ENCODE measurements at places on chromosomes 7 and 10.

DNA sequence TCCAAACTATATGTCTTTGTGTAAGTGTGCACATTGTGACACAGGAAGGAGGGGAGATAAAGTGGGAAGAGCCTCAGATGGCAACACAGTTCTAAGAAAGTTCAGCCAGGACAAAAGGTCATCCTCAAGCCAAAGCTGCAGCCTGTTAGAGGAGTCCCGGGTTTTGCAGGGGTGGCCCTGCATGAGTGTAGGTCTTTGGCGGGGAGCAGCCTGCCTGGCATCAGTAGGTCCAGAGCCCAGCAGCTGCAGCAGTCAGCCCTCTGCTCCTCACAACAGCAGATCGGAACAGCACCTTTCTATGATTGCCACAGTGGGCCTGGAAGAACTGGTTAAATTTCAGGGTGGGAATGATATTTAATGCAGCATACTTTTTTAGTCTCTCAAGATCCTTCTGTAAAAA lies 13.5 kb upstream of the VDAC2 start:
- no peak for DNase-seq

DNA sequence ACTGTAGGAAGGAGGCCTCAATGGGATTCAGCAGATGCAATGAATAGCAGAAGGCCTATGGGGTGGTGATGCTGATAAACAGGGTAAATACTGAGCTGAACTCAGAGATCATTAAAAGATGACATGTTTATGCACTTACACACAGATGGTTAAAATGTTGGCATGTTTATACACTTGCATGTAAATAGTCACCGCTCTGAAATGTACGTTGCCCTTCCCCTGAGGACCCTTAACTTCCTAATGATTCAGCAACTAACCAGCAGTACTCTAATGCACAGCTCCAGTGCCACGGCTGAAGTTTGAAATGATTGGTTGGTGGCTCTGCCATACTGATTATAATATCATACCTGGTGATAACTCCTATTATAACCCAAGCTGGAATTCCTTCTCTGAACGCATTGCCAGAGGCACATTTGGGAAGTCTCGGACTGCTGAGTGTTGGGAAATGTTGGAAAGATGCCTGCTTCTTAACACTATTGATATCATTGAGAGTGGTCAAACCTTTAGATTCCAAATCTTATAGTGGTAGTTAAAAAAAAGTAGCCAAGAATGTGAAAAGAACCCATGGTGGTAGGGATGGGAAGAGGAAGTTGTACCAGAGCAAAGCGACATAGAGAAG lies 3.7 kb upstream of the CAV1 start:
- DNase-seq, result no peak

- DNase-seq, result no peak
These were observed 109.3 kb upstream of the ARID5B start for GRCh38 chr10:61792097-61792716.

- no peak for DNase-seq
These were observed 209.1 kb upstream of the VWC2 start for GRCh38 chr7:49564379-49564714.

DNA sequence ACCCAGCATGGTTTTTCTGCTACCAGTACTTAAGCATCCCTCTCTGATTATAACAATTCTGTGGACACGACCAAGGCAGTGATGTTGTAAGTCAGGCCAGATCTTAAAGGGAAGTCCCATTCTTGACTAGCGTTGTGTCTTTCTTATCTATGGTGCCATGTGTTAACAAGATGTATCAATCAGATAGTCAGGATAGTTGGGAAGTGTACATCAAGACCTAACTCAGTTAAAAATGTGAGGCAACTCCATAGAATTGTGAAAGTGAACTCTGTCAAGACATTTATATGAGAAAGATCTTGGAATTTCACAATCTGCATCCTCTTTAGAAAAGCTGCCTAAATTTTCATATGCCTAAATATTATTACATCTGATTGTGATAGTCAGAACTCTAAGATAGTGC lies 341.7 kb upstream of the SEMA3D start:
- DNase-seq, result no peak

DNA sequence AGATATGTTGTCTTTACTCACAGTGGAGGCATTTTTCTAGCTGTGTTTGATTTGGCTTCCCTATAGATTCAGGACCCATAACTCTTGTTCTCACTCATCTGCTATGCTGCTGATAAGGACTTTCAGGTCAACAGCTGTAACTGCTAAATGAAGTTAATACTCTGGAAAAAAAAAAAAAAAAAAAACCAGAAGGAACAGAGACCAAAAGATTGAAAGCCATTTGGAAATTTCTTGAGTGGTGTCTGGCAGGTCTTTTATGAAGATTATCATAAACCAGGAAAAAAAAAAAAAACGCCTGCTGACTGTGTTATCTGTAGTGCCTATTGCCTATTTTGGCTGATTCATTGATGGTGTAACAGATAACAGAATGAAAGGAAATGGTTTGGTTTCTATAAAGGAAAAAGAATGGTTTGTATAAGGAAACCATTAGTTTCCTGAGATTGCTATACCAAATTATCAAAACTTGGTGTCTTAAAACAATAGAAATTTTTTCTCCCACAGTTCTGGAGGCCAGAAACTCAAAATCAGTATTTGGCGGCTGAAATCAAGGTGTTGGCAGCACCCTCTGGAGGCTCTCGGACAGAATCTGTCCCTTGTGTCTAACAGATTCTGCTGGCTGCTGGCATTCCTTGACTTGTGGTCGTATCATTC lies 60.5 kb upstream of the BET1 start:
- DNase-seq, result no peak

DNA sequence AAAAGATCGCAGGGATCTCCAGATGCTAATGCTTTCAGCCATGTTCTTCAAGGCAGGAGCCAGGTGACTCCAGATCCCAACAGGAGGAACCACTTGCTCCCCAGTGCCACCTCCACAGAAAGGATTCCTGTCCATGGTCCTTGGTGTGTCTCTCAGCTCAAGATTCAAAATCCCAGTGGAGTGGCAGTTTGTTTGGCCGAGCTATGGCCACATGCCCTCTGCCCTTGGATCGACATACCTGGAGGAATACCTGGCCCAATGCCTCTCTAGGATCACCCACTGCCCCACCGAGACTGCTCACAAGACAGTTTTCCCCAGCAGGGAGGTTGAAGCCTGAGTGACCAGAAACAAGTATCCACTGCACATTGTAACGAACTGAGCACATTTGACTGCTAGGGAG lies 3.9 kb upstream of the GPRIN2 start:
- DNase-seq, result no peak

DNA sequence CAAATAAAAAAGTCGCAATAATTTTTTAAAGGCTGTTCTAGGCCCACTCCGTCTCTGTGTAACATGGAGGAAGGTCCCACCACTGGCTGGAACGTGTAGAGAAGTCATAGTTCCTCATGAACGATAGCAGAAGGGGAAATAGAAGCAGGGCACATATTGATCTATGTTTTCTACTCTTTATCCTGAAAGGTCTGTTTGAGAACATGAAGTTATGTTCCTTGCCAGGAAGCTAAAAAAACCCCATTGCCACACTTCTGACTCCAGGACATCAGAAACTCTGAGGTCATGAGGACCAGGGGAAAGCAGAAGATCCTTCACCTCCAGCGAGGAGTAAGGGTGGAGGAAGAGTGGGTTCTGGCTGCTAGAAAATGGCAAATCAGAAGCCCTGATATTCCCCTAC lies 10.8 kb downstream of the ANKRD22 start:
- no peak for DNase-seq

DNA sequence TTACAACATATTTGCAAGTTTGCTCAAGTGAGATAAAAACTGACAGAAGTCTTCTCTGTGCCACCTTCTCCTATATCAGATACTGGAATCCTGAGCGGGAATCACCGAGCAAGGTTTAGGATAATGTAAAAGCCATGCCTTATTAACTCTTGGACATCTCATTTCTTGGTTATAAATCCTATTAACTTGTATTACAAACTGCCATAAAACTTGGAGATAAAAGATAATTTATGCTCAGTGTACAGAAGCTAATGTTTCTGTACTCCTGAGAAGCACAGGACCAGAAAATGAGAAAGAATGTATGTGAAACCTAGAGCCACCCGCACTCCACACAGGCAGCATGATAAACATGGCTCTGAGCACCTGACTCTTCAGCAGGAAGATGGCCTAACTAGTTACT lies 181.2 kb upstream of the NOBOX start:
- no peak for DNase-seq

DNA sequence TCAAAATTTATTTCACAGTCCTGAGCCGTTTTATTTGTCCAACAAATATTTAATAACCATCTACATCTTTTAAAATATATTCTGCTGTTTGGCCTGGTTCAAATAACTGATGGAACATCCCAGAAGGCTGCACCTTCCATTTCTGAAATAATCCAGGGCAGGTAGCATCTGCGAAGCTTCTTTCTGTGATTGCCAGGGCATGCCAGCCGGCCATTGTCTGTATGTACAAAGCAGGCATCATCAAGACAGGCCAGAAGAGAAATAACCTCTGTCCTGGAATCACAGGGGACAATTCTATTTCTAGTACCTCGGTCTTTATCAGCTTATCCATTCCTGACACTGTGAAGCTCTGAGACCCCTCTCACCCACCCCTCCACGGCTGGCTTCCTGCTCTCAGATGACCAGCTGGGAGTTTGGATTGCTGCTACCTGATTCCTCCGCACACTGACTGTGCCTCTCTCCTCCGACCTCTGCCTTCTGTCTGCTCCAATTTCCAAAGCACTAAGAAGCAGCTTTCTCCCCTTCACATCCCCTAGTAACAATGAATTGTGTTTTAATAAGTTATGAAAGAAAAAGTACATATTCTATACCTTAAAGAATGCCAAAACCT lies 8.0 kb downstream of the DGKI start:
- DNase-seq, result no peak

- peak; percentile 81 for DNase-seq
These were observed 737 bp downstream of the ZMIZ1 start for GRCh38 chr10:79069325-79070080.

DNA sequence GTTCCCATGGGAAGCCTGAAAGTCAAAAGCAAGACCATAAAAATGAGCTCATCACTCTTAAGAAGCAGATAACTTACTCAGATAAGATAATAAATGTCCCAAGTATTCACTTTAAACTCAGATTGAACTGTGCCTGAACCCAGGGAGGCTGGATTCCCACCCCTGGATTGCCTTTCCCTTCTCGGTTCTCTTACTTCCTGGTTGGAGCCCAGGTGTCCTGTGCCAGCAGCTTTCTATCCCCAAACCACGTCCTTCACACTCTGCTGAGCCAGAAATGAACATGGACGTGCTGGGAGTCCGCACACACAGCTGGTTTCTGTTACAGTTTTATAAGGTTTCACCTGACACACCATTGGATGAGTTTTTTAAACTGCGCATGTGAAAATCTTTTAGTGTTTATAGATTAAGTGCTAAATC lies 636.2 kb upstream of the IGFBP3 start:
- no peak for DNase-seq

DNA sequence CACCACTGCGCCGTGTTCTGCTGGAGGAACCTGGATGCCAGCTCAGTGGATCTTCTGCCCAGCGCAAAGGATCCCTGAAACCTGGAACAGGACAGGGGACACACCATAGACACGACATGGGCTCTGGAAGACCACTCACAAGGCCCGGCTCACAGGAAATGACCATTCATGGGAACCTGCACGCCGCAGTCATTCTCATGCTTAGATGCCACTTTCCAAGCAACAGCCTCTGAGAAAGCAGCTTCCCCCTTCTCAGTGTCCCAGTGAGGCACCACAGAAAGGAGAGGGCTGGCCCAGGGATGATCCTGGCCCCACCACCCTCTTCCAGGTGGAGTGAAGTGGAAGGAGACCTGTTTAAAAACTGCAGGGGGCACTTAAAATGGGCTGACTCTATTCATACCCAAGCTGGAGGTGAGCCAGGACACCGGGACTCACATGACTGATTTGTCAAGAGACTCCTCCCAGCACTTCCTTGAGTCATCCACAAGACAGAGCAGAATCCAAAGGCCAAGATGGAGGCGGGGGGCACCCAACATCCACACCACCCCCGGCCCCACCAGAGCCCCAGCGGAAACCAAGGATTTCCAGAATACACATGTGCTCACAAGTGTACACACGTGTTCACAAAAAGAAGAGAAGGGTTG lies 11.2 kb downstream of the CTBP2 start:
- peak; percentile 70 for DNase-seq

DNA sequence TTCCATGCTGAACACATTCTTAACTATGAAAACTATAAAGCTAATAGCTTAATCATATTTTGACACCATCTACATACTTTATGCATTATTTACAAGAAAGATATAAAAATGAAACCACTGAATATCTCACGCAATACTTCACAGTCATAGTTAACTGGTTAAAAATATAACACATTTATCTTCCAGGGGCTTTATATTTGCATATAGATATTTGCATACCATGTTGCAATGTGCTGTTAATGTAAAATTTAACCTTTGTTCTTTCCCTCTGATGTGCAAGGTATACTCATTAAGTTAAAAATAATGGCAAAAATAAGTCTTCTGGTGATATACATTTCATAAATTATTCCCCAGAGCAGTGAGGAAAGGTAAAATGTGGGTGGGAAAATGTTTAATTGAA lies 76.9 kb upstream of the MGMT start:
- no peak for DNase-seq

- no peak for DNase-seq
These were observed 58.0 kb upstream of the IL6 start for GRCh38 chr7:22668971-22669401.
